Sigmoid colon (tissue), 7 donors: ENCODE measurements at places on chromosomes 16 and 17. TPM values are rescaled to one million over a fixed set of nuclear protein-coding genes. Genes with fewer than 3 reads are reported as not detected.

SLFN13 gene
- 11.1 TPM for total RNA-seq

TAT gene
- not detected for total RNA-seq

FZD2 gene
- total RNA-seq: 2.5 TPM

FMNL1 gene
- 8.9 TPM for total RNA-seq

GRCh38 chr17:56887552-56888467 is 26.0 kb downstream of the TRIM25 start:
- no peaks in the 10 kb centered on the region for H3K4me1 ChIP-seq
- no peaks in the 10 kb centered on the region for H3K27me3 ChIP-seq
- H3K4me3 ChIP-seq: no peak overlapping the region
- peaks cover 10% of the 10 kb centered on the region for H3K36me3 ChIP-seq
- DNase-seq: no peak
- H3K27ac ChIP-seq: no peak overlapping the region

DNA sequence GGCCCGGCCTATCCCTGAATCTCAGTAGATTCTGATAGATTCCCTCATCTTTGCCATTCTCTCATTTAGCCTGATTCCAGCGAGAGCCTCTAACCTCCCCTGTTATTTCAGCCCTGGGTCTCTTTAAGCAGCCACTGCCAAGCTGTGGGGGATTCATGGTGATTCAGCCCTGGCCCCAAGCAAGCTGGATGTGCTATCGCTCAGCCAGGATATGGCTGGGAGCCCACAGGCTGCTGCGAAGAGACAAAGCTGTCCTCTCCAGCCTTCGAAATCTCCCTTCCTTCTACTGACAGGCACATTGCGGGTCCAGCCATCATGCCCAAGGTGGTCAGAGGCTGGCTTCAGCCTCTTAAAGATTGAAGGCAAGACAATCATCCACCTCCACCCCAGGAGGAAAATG is 394.1 kb downstream of the SOX9 start:
- DNase-seq: no peak
- H3K4me1 ChIP-seq: no peaks in the 10 kb centered on the region
- H3K27me3 ChIP-seq: no peaks in the 10 kb centered on the region
- no peak overlapping the region for H3K4me3 ChIP-seq

DNA sequence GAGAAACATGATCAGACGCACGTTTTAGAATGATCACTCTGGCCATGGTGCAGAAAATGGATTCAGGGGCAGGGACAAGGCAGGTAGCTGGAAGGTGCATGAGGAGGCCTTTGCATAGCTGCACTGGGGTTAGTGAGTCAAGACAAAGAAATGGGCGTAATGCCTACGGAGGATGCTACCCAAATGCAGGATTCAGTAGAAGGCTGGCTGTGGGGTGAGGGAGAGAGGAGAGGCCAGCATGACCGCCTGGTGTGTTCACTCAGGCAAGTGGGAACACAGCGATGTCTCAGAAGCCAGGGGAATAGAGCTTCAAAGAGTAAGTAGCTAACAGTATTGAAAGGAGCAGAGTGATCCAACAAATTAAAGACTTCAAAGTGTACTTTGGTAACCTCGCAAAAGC is 31.2 kb downstream of the PMP22 start:
- DNase-seq: no peak
- H3K4me3 ChIP-seq: no peak overlapping the region
- H3K4me1 ChIP-seq: peaks cover 56% of the 10 kb centered on the region
- H3K27ac ChIP-seq: no peak overlapping the region
- no peaks in the 10 kb centered on the region for H3K27me3 ChIP-seq
- H3K36me3 ChIP-seq: peaks cover 61% of the 10 kb centered on the region
